ENCODE measurements at places on chromosomes 12 and 14.

DNA sequence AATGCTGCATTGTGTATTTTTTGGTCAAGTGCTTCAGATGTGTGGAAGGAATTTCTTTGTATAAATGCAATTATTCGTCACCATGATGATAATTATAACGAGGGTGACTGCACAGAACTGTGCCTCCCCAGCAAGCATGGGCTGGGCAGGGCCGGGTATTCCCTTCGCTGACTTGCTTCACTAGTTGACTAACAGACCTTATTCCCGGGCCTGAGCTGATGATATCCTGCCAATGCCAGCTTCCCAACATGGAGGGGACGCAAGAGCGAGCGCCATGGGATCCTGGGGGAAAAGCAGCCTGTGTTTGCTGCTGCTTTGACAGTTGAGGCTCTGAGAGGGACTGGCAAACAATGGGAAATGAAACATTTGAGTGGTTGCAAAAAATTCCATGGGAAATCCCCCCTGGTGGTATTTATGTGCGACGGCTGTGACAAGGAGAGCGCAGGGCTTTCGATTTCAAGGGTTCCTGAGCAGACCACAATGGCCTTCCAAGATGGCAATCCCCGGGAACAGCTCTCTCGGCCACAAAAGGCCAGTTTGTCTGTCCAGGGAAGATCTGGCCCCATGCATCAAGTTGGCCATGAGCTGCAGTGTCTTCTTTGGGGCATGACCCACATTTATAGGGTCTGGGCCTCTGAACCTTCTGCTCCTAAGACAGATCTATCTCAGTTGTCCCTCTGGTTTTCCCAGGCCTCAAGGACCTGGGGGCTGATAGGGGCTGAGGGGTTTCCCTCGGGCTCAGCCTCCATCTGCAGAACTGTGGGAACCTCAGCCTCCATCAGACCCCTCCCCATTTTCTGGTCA, 21.9 kb upstream of the MAP1LC3B2 start:
- DNase-seq: no peak

DNA sequence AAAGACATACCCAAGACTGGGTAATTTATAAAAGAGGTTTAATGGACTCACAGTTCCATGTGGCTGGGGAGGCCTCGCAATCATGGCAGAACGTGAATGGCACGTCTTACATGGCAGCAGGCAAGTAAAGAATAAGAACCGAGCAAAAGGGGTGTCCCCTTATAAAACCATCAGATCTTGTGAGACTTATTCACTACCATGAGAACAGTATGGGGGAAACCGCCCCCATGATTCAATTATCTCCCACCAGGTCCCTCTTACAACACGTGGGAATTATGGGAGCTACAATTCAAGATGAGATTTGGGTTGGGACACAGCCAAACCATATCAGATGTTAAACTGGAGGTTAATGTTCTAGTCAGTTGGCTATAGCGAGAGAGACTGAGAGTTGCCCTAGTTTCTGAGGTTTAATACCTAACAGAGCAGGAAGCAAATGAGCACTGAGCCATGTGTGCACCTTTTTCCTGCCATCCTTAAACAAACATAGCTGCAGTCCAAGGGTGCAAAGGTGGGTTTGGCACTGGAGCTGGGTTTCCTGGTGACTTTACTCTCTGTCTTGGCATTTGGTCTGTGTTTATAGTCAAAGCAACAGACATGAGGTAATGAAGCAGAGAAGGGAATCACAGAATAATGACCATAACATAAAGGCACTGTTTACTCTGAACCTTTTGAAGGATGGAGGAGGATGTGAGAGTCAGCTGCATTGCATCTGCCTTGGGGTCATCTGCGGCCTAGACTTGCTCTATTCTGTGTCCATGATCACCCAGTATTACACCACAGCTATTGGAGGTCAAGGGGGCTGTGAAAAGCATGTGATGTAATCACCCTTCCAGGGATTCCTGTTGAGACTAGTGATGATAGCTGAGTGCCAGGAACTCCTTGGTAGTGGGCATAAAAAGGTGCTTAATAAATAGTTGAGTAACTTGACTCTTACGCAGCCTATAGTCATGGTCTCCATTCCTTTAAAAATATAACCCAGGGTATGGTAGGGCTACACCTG, 83.6 kb upstream of the USP44 start:
- no peak for DNase-seq

DNA sequence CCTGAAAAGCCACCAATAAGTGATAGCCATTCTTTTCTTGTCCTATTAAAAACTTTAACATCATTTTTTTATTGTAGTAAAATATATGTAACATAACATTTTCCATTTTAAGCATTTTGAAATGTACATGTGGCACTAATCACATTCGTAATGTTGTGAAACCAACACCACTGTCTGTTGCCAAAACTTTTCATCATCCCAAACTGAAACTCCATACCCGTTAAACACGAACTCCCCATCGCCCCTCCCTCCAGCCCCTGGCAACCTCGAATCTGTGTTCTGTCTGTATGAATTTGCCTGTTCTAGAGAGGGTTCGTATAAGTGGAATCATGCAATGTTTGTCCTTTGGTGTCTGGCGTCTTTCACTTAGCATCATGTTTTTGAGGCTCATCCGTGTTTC, 75.9 kb downstream of the CCDC92 start:
- peak; percentile 31 for DNase-seq

GRCh38 chr12:128789356-128789929, 34.3 kb downstream of the SLC15A4 start:
- DNase-seq: no peak

DNA sequence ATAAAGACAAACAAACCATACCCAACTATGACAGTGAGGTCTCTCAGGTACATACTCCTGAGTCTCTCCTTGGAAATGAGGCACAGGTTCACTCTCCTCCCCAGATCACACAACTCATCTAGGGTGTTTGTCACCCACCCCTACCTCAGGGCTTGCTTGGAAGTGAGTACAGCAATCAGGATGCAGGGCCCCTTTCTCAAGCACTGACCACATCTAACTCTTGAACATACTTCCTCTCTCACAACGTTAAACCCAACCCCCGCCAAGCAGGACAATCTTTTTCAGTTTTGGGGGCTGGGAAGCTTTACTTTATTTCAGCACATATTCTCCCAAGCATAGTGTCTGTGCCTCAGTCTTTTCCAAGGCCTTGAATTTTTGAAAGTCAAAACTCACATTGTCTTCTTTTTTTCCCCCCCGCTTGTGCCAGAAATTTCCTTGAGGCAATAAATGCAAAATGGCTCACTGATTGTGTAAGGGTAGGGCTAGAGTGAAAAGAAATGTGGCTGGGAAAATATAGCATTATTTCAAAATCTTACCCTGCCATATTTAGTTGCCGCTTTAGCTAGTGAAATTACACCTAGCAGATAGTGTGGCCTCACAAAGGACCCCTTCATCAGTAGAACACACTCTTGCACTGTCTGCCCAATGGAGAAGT, 2.4 kb upstream of the GPR65 start:
- DNase-seq: no peak

DNA sequence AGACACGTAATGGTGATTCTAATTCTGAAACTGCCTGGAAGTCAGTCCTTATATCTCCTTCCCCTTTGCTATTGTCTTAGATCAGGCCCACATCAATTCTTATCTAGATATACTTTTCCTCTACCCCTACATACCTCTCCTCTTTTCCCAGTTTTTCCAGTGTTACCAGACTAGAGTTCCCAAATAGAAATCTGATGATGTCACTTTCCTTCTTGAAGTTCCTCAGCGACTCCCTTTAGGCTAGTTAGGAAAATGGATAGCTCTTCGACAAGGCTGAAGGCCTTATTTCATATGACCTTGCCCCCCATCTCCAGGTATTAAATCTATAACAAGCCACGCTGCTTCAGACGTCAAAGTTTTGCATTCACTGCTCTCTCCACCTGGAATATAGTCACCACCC, 201.1 kb upstream of the ATP2B1 start:
- DNase-seq: no peak

DNA sequence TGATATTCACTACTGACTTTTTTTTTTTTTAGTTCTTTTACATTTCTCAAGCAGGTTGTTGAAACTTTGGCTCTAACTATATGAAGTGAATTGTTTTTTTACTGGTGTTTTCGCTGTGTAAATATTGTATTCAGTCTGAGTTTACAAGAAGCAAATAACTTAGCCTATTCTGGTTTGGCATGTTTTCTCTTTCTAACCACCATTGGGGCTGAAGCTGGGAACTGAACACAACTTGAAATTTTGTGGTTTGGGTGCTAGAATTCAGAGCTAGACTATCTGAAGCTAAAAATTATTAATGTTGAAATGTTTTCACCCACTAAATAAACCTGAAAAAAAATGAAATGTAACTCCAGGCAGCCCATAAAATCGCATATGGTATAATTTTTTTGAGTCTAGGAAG, 37.2 kb downstream of the RAD51B start:
- DNase-seq: no peak
